ENCODE measurements at places on chromosomes 1 and 21.
A peak's percentile ranks its signal among the peaks of the same experiment; 100 is the strongest.

DNA sequence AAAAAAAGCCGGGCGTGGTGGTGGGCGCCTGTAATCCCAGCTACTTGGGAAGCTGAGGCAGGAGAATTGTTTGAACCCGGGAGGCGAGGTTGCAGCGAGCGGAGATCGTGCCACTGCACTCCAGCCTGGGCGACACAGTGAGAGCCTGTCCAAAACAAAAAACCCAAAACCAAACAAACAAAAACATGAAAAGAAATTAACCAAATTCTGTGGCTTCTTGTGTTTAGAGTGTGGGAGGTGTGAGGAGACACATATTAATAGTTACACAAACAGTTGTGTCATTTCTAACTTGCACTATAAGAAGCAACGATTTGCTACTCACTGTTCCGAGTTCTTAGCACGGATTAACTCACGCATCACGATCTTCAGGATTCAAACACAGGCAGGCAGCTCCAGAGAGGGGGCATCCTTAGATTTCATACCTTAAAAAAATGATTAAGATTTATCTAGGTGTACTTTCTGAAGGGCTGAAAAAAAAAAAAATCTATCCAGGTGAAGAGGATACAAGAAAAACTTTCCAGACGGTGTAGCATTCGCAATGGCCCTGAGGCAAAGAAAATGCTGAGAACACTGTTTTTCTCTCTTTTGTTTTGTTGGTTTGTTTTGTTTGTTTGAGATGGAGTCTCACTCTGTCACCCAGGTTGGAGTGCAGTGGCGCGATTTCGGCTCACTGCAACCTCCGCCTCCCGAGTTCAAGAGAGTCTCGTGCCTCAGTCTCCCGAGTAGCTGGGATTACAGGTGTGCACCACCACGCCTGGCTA lies 713 bp upstream of the HMGCL start:
- no peak for DNase-seq

GRCh38 chr1:33349081-33349759 lies 28.3 kb upstream of the A3GALT2 start:
- peak; percentile 75 for DNase-seq

DNA sequence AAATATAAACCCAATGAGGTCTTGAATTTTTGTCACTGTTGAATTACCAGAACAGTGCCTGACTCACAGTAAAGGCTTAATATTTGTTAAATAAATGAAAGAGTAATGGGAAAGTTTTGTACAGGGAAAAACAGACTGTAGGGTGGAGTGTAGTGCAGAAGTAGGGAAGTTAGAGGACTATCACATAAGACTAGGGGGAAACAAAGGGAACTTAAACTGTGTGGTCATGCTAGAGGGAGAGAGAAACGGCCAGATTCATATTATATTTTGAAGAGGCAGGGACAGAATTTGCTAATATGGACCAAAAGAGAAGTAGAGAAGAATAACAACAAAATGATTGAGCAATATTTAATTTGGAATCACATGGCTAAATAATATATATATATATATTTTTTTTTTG lies 14.8 kb downstream of the CTSK start:
- DNase-seq = no peak

DNA sequence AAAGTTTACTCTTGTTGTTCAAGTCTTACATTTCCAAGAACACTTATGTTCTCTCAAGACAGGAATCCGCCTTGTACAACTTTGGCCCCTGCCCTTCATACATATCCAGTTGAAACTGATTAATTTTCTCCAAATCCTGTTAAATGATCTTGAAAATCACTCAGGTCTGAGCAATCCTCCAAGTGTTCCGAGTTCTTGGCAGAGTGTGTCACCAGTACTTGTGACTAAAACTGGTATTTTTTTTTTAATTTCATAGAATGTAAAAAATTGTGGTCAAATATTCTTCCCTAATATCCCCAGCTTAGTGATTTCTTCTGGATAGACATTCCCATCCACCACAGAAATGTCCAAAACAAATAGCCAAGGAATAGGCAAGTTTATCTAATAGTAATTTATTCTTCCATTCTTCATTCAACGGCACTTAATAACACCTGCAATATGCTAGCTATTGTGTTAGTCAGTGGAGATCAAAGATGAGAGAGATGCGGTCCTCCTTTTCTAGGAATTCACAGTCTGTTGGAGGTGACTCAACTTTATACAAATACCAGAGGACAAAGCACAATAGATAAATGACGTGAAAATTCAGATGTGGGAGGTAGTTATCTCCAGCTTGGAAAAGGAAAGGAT lies 71.4 kb downstream of the DIRAS3 start:
- DNase-seq = peak; percentile 28

GRCh38 chr1:178412400-178412770 lies 84.4 kb downstream of the CLEC20A start:
- DNase-seq = no peak

GRCh38 chr1:4000811-4001251 lies 100.8 kb upstream of the C1orf174 start:
- DNase-seq = no peak

DNA sequence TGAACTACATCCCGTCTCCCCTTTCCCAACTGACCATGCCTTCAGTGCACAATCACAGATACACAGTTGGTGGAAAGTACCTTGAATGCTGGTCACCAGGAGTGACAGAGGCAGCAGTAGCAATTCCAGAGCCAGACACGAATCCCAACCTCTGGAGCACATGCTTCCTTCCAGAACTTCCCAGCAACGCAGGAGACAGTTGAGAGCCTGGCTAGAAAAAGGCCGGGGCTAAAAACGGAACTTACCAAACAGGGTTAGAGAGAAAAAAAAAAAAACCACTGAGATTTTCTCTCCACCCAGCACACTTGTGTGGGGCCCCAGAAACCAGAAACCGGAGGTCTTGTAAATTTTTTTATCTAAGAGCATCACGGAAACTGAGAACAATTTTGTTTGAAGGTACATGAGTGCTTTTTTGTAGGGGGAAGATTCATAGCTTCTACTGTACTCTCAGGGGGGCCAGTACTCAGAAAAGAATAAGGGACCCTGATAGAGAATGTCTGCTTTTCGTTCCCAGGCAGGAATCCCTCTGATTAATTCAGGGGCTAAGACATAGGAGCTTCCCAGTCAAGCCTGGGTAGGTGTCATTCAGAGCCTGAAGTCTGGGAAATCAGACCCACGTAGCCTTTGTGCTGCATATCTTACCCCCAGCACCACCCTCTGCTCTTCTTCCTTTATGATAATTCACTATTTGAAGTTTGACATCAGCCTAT lies at the start of gene CD48:
Gene CD48 (minus strand): TSS at position 221 of the 710 bp plus-strand sequence. CDS start 59 bp downstream, at position 162.
- DNase-seq = no peak

- DNase-seq = no peak
Observed at GRCh38 chr21:41437729-41438128, 11.7 kb downstream of the MX1 start.

GRCh38 chr1:67937651-67938050 lies 104.4 kb upstream of the GNG12 start:
- DNase-seq = peak; percentile 23

DNA sequence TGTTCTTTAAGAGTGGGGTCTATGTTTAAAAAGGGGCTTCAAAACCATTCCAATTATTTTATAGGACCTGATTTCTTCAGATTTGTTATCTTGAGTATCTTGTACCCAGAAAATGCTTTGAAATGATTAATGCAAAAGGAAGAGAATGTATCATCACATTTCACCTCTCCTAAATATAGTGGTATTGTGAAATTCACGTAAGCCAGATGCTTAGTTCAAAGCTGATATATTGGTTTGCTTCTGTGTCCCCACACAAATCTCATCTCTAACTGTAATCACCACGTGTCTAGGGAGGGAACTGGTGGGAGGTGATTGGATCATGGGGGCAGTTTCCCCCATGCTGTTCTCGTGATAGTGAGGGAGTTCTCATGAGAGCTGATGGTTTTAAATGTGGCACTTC lies 8.5 kb downstream of the SOAT1 start:
- DNase-seq = no peak

DNA sequence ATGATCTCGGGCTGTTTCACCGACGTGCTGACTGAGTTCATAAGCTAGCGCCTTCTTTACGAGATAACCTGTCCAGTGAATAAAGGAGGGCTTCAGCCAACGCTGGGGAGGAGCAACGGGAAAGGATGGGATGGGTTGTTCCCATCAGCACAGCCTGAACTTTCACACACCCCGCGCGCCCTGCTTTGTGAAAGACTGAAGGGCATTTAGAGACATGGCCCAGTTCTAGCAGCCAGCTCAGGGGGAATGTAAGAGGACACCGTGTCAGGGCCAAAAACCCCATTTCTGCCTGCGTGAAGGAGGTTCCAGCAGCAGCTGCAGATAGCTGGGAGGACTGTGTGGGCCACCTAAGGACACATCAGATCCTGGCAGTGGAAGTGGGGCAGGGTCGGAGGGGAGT lies 255.1 kb upstream of the RAB4A start:
- DNase-seq = no peak

GRCh38 chr21:41369105-41369919 lies 7.5 kb downstream of the MX2 start:
- DNase-seq = no peak

DNA sequence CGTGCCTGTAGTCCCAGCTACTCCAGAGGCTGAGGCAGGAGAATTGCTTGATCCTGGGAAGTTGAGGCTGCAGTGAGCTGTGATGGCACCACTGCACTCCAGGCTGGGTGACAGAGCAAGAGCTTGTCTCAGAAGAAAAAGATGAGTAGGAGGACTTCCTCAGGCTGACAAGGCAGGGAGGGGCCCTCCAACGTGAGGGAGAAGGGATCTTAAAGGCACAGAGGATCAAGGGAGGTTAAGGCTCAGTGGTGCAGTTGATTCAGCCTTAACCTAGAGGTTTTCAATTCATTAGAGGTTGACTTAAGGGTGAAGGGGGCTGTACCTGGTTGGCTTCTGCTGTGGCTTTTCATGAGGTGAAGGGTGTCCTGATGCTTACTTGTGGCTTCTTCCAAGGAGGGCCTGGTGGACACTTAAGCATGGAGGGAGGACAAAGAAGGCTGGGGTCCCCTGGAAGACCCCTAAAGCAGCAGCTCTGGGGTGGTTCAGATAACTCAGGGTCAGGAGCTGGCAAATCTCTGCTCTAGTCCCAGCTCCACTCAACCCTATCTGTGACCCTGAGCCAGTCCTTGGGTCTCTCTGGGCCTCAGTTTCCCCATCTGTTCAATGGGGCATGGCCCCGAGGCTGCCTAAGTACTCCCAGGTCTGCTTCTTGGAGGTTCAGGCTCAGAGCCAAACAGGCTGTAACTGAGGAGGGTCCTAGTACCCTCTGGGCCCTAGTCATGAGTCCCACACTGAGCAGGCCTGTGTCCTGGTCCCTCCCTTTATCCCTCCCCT lies 6.3 kb downstream of the EXTL1 start:
- DNase-seq = peak; percentile 20

GRCh38 chr1:47658161-47658920 lies 220.5 kb downstream of the FOXD2 start:
- DNase-seq = no peak

- DNase-seq = no peak
Observed at GRCh38 chr1:28790377-28791035, 21.5 kb upstream of the OPRD1 start.

- no peak for DNase-seq
Observed at GRCh38 chr1:37108596-37109188, 74.4 kb upstream of the GRIK3 start.

Data from RKO (cell line).